ENCODE measurements at places on chromosomes 5 and 9.

- no peak for DNase-seq
Observed at GRCh38 chr5:84425365-84425881, 40.7 kb upstream of the EDIL3 start.

DNA sequence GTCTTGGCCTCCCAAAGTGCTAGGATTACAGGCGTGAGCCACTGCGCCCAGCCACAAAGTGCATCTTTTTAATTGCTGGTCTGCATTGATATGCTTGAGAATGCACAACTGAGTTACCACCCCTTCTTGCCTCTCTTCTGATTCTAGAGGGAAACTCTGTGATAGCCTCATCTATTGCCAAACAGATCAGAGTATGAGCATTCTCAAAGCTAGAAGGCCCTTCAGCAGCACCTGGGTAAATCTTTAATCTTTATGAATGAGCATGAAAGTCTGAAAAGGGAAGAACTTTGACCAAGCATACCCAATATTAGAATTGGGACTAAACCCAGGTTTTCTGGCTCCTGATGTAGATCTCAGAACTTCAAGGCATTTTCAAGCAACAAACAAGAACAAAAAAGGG is 298.3 kb upstream of the TNC start:
- no peak for DNase-seq

GRCh38 chr5:15757103-15757502 is 257.1 kb downstream of the FBXL7 start:
- DNase-seq: no peak

GRCh38 chr5:55820488-55820887 is 30.7 kb upstream of the IL31RA start:
- no peak for DNase-seq

DNA sequence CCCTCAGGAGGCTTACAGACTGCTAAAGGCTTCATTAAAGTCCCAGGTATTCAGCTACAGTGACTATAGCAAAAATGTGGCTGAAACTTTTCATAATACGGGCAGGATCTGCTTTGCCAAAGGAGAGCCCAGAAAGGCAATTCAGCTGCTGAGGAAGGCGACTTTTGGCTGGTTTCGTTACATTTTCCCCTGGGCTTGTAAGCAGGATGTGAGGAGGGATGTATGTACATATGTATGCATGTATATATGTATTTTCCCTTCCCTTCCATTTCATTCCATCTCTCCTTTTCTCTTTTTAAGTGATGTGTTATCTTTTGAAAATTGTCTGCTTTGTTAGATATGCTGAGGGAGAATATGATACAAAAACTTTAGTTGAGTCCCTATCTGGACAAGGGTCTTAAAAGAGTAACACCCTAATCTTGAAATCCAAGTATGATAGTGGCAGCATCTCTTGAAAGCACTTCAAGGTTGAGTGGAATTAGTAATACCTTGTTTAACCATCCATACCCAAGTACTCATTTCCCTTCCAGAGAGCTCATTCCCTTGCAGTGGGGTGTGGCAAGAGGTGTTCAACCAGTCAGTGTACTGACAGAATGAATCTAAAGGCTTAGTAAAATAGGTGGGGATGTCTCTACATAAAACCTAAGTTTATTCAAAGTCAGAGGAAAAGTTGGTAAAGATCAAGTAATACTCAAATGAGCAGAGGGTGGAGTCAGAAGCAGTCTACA is 28.7 kb downstream of the RAD1 start:
- DNase-seq: no peak

GRCh38 chr9:354453-354852 is 139.8 kb downstream of the DOCK8 start:
- DNase-seq: no peak

GRCh38 chr5:101278917-101279316 is 375.8 kb upstream of the ST8SIA4 start:
- no peak for DNase-seq

DNA sequence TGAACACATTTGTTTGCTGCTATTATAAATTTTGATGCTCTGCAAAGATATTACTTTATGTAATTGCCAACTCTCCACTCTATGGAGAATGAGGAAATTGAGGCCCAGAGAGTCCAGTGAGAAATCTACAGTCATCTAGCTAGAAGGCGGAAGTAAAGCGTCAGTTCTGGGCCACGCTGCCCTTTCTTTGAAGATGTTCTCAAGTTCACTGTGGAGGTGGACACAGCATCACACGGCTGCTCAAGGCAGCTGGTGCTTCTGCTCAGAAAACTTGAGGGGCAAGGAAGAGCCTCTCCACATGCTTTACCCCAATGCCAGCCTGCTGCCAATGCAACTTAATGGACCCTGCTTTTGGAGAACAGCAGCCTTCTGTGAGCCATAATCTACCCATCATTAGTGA is 96.3 kb downstream of the TTLL11 start:
- DNase-seq: no peak

- no peak for DNase-seq
Observed at GRCh38 chr5:90000351-90000750, 409.2 kb downstream of the CETN3 start.

- DNase-seq: no peak
Observed at GRCh38 chr5:179373101-179373934, 28.1 kb upstream of the ADAMTS2 start.

GRCh38 chr5:182126-182525 is 9.2 kb upstream of the LRRC14B start:
- DNase-seq: no peak

- DNase-seq: no peak
Observed at GRCh38 chr5:90050103-90050502, 359.5 kb downstream of the CETN3 start.

GRCh38 chr9:105293408-105293807 is 49.0 kb downstream of the SLC44A1 start:
- no peak for DNase-seq

GRCh38 chr5:122846051-122846550 is 688 bp downstream of the SNX24 start:
- no peak for DNase-seq

DNA sequence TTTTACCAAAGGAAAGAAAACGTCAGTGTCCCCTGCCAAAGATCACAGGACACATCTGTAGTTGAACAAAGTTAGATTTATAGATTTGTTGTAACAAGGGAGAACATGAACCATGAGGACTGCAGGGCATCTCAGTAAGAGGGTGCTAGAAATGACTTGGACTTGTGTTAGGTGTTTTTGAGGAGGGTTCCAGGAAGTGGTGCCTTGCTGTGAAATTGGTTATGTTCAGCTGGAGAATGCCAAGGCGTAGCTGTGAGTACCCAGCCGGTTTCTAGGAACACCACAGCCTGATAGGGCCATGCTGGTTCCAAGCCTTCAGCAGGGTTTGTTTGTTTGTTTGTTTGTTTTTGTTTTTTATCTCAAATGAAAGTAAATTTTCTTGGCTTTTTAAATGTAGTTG is 5.3 kb downstream of the SPEF2 start:
- DNase-seq: no peak

DNA sequence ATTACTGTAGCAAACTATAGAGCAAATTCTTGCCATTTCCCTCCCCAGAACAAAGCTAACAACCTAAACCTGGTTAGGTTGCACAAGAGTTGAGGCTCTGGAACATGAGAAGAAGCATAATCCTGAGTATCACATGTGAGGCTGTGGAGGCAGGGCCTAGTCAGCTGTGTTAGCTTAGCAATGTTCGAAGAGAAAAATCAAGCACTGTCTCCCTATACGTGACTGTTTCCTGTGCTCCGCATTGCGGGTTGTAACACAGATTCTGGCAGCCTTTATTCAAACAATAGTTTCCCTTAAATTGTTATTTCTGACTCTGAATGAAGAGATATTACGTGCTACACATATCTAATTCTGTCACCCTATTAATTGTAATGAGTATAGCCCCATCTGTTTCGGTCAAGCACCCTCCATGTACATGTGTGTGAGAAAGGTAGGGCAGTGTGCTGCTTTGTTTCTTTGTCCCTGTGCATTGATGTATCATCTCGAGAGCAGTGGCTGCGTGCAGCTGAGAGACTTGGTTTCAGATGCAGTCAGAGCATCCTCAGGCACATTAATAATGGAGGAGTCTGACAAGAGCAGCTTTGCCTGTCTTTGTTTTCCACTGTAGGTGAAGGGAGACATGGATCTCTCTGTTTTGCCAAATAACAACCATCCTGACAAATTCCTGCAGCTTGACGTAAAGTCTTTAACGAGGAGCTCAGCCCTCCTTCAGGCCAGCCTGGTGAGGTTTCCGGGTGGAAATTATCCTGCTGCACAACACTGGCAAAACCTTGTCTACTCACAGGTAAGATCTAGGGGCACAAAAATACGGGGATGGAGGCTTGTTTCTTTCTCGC is at the start of gene MINAR2:
MINAR2 (plus strand) TSS at position 523 of the 836 bp plus-strand sequence; CDS start at position 620, 97 bp downstream.
- no peak for DNase-seq

DNA sequence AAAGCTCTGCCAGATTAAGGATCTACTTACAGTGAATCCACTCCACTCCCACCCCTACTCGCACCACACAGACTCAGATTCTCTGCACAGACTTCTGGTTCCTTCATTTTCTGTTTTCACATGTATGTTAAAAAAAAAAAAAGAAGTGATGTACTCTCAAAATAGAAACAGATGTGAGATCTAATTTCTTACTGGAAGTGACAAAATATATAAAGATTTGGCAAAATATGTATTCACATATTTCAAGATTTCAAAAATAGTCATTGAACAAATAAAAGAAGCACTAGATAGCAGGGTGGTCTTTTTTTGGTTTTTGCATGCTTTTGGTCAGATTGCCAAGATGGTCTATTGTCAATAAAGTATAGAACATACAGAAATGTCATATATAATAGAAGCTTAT is 379.2 kb downstream of the TMEM167A start:
- DNase-seq: no peak

- DNase-seq: no peak
Observed at GRCh38 chr5:162956570-162956969, 480.8 kb upstream of the CCNG1 start.

GRCh38 chr9:133251773-133252172 is 23.2 kb downstream of the ABO start:
- no peak for DNase-seq

- DNase-seq: no peak
Observed at GRCh38 chr9:134215699-134216448, 51.5 kb upstream of the RNU6ATAC start.

GRCh38 chr5:5014586-5015235 is 125.4 kb upstream of the ADAMTS16 start:
- no peak for DNase-seq

DNA sequence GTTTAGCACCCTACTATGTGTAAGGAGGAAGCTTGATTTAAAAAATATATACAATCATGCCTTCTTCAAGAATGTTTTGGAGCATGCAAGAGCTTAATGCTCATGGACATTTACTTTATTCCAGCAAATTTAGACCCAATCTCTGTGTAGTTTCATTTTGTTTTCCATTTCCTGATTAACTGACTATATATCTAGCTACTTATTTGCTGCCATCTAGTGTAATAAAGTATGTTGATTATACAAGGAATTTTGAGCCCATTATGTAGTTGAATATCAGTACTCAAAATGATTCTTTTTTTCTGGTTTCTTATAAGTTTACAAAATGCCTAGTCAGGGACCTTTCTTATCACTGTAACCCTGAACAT is 100.0 kb upstream of the CCDC152 start:
- no peak for DNase-seq

DNA sequence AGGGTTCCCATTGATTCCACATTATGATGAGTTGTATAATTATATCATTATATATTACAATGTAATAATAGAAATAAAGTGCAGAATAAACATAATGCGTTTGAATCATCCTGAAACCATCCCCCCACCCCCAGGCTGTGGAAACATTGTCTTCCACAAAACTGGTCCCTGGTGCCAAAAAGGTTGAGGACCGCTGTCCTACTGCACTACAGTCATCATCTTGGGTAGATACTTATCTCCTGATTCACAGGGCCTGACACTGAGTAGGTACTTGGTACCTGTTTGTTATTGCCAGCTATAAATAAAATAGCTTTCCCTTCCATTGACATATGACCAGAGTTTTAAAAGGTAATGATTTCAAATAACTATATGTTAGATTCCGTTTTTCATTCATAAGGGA is 25.6 kb downstream of the ANP32B start:
- no peak for DNase-seq

- no peak for DNase-seq
Observed at GRCh38 chr9:126536131-126536530, 77.6 kb upstream of the LMX1B start.

DNA sequence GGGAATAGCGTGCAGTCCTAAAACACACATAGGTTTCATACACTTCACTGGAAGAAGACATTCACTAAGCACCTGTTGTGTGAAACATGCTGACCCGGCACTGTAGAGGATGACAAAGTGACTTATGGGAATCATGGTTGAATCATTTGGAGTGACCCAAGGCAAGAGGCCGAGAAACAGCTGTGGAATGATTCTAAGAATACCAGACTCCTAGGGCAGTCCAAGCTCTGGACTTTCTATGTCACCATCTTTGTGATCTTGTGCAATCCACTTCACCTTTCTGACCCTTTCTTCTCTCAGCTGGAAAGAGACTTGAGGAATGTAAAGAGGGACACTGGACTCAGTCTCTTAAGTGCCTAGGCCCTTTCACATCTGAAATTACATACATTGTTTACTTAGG is 13.1 kb downstream of the MSANTD3 start:
- DNase-seq: no peak

DNA sequence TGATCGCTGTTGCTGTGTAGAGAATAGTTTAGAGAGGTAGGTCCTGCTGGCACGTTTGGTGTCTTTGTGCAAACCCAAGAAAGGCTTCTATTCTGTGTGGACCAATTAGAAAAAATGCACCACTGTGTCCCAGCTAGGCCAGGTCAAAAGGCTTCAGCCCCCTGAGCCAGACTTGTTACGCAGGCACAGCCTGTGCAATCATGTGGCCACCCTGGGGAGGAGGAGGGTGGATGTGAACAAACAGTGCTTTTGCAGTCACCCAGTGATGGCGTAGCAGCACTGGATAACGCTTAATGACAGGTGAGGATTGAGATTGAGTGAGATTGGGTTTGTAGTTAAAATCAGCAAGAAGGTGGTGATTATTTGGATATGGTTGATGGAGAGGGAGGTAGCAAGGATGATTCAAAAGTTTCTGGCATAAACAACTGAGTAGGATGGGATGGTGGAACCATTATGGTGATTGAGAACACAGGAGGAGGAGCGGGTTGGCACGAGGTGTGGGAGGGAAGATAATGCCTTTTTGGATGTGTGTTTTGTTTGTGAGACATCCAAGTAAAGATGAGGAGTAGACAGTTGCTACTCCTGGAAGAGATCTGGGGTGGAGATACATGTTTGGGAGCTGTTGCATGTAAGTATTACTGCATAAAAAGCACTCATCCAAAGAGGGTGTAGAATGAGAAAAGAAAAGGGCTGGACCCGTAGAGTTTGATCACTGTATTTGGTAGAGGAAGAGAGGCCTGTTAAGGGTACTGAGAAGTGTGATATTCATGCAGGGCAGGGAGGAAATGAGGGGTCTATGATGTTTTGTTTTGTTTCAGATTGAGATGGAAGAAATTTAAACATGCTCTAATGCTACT is 6.7 kb downstream of the GCNT1 start:
- DNase-seq: no peak

DNA sequence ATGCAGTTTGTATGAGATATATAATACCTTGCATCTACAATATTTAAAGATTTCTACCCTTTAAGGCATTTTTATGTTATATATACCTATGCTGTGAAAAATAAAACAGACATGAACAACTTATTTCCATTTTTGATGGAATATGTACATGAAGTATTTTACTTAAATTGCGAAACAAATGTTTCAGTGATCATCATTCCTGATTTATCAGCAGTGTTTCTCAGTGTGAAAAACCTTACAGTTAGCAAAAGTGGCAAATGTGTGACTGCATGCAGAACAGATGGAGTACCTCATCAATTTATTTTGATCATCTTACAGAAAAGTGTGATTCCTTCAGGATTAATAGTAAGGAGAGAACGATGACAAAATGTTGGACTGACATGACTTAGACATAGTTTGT is 43.1 kb downstream of the PRR16 start:
- no peak for DNase-seq

- DNase-seq: no peak
Observed at GRCh38 chr5:88190106-88190834, 78.4 kb downstream of the TMEM161B start.

All from COR-L47 (cell line).